GOT3 (cell line): ENCODE measurements at places on chromosomes 12 and 14.

DNA sequence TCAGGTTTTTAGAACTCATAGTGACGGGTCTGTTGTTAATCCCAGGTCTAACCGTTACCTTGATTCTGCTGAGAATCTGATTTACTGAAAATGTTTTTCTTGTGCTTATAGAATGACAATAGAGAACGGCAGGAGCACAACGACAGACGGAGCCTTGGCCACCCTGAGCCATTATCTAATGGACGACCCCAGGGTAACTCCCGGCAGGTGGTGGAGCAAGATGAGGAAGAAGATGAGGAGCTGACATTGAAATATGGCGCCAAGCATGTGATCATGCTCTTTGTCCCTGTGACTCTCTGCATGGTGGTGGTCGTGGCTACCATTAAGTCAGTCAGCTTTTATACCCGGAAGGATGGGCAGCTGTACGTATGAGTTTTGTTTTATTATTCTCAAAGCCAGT, 34.4 kb downstream of the PSEN1 start:
- DNase-seq: no peak

GRCh38 chr12:113238309-113238708, 17.0 kb downstream of the TPCN1 start:
- DNase-seq: no peak

- no peak for DNase-seq
Observed at GRCh38 chr14:101948666-101949216, 15.6 kb upstream of the DYNC1H1 start.

- no peak for DNase-seq
Observed at GRCh38 chr12:66915306-66915904, 236.5 kb upstream of the GRIP1 start.

DNA sequence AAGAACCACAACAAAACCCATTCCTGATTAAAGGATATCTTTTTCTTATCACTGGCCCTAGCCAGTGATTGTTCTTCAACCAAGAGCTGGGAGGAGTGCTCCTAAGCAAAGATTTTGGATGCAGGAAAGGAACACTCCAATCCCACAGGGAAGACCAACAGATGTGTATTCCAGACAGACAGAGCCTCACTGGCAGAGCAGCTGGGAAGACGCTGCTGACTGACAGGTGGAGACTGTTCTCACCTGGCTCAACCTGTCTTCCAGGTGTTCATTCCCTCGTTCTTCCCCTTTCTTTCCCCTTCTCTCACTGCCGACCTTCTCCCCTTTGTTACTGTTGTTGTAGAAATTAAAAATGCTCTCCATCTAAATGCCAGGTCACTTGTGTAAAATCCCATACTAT, 89.7 kb upstream of the CCDC198 start:
- DNase-seq: no peak

DNA sequence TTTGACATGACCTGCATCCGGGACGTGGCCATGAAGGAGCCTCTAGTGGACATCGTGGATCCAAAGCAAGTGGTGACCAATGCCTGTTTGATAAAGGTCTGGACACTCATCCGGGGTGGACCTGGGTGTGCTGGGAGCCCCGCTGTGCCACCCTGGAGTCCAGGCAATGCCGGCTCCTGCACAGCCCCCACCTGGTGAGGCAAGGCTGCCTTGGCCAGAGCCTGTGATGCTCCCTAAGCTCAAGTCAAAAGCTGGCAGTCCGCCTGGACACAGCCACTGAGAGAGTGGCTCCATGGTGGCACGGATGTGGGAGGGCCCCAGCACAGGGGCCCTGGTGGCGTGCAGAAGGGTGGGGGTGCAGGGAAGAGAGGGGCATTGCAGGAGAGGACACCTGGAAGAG, 85.9 kb downstream of the PRMT8 start:
- no peak for DNase-seq

DNA sequence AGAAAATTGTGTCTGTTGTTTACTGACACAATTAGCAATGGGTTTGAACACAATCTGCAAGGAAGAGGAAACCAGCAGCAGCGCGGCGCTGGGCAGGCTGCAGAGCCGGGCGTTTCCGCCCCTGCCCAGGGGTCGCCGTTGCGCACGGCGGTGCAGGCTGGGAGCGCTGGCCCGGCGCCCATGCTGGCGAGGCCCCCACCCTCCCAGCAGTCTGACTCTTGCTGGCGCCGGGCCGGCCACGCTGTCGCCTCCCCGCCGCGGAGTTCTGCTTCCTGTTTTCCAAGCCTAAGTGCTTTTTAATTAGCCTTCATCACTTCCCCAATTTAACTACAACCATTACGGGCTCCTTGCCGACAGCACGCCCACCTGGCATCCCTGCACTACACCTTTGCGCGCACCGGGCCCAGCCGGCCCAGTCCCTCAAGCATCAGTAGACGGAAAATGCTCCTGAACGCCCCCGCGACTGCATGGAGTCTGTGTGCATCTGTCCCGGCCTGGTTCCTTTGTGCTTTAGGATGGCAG, 212.1 kb downstream of the GXYLT1 start:
- no peak for DNase-seq

GRCh38 chr12:105443802-105444652, 113.5 kb downstream of the C12orf75 start:
- no peak for DNase-seq

DNA sequence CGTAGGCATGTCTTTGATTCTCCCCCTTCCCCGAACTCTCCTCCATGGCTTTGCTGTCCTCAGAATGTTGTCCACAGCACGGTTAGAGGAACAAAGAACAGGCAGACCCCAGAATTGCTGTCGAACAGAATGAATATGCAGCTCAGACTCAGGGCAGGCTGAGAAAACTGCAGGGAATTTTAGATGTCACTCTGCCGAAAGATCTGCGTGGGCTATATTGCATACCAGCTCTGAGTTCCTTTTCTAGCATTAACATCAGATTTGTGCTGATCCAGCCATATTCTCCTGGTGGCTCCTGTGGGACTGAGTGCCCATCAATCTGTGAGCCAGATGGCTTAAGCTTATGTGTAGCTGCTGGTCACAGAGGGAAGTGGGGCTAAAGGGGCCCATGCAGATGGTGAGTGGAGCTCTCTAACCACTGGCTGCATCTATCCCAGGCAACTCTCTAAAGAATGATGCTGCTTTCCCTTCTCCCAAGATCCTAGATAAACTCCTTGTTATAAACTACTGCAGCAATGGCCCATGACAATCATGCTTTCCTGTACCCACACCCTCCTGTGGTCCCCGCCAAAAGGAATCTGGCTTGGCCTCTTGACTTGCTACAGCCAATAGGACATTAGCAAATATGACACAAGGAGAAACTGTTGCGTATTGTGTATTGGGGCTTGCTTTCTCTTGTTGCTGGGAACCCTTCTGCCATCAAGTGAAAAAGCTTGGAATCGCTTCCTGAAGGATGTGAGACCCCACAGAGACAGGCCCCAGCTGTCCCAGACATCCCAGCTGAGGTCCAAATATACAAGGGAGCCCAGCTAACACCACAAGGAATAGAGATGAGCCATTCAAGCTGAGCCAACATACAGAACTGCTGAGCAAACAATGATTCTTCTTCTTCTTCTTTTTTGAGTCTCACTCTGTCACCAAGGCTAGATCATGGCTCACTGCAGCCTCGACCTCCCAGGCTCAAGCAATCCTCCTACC, 101.3 kb downstream of the FOXN3 start:
- no peak for DNase-seq

DNA sequence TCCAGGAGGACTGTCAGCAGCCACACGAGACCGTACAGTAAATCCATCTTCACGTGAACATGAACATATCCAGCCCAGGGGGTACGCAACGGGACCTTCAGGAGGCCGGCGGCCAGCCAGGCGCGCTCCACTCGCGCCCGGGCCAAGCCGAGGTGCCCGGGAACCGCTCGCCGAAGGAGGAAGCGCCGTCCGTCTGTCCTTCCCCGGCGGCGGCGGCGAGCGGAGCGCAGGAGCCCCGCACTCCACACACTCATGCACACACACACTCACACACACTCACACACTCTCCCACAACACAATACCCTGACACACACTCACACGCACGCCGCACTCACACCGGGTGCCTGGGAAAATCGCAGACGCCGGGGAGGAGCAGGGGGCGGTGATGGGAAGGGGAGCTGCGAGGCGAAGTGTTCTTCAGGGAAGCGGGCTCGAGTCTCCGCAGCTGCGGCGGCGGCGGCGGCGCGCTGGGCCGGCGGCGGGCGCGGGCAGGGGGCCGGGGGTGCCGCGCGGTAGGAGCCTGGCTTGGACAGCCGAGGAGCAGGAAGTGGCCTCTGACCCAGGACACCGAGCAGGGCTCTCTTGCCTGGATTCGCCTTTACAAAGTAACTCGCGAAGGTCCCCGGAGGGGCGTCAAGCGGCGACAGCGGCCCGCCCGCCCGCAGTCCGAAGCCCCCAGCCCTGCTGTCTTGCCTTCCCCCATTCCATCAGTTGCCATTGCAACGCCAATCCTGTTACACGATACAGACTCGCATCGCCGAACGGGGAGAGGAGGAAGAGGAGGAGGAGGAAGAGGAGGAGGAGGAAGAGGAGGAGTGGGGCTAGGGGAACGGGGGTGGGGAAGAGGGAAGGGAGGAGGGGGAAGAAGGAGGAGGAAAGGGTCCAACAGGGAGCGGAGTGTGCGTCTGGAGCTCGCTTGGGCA, 601 bp downstream of the MDGA2 start:
- no peak for DNase-seq

DNA sequence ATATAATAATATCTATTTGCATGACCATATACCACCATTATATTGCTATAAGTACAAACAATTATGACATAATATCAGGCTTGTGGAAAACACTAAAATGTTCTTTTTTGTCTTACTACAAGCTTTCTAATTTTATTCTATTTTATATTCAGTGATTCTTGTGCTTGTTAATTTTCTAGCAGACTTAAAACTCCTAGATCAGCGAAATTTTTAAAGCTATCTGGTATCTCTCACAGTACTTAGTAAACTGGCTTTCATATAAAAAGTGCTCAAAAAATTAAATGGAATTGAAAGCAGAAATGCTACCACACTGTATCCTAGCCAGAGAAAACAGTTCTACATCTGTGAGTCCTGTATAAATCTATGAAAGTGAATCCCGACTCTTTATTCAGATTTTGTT, 105.3 kb downstream of the PAX9 start:
- DNase-seq: no peak

DNA sequence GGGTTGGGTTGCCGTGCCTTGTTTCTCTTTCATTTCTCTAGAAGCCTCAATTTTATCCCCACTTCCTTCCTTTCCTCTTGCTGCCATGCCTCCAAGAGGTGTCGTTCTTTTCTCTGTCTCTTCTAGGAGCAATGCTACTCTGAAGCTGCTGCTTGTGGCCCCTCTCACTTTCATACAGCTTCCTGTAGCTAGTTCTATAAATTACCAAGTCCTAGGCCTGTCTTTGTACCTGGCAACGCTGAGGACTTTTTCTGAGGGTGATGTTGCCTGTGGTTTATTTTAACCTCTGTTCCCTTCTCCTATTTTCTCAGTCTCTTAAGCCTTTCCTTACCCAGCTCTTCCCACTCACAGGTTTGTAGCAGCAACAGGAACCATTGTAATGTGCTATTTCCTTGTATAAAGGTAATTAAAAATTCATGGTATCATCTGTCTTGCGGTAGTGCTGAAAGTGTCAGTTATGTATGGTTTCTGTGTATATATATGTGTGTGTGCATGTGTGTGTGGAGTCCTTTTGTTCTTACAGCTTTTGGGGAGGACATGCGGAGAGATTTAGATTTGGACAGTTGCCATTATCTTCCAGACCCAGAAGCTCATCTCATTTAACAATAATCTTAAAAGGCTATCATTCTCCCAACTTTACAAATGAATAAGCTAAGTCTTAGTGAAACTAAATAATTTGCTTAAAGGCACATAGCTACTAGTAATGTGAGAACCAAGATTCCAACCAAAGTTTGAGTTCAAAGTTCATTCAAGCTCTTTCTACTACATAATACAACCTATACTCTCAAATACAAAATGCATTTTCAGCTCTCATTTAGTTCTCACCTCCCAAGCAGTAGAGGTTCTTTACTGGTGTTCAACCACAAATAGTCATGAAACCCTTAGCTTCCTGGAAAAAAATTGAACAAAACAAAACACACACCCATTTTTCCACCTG, 43.8 kb downstream of the DDHD1 start:
- DNase-seq: no peak

GRCh38 chr14:95233702-95234241, 76.4 kb upstream of the DICER1 start:
- no peak for DNase-seq

DNA sequence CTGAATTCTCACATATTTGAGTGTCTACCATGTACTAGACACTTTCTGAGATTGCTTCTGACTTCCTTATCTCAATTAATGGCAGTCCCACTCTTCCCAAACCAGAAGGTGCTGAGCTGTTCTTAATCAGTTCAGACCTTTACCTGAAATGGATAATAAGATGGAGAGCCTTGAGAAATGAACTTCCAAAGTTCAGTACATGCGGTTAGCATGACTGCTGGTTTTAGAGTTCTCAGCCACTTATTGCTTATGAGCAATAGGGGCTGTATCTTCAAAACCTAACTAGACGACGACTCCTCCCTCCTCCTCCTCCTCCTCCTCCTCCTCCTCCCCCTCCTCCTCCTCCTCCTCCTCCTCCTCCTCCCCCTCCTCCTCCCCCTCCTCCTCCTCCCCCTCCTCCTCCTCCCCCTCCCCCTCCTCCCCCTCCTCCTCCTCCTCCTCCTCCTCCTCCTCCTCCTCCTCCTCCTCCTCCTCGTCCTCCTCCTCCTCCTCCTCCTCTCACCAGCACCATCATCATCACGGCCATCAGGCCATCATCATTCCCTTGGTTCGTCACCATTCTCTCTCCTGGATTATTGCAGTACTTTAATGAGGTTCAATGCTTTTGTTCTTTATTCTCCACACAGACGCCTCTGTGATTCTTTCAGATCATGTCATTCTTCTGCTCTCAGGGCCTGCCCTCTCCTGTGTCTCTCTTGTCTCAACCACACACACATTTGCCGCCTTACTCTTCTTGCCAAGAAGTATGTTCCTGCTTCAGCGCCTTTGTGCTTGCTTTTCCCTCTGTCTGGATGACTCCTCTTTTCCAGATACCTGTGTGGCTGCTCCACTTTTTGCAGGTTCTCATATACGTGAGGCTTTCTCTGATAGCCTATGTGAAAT, 2.7 kb downstream of the PCNX1 start:
- no peak for DNase-seq

DNA sequence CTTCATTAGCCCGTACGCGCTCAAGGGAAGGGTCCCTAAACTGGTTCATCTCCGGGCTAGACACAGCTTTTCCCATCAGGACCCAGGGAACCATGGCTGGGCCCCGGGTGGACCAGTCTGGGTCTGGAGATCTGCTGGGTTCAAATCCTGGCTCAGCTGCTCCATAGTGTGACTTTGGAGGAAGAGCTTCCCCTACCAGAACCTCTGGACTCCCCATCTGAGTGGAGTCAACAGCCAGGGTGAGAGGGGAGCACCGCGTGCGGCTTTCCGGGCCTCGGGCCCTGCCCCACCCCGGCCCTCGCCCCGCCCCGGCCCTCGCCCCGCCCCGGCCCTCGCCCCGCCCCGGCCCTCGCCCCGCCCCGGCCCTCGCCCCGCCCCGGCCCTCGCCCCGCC, 41.2 kb downstream of the BEGAIN start:
- DNase-seq: no peak

DNA sequence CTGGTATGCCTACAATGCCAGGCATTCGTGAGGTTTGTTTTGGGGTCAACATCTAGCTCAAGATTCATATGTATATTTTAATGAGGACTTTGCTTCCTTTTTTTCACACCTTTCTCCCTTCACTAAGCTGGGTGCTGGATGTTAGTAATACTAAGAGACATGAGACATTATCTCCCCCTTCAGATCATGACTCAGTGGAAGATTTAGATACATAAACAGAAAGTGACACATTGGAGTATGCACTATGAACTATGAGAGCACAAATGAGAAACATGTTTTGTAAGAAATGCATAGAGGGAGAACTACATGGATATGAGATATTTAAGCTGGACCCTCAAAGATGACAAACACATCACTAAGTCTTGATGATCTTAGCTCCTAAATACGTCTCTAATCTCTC, 286.3 kb downstream of the RPAP3 start:
- no peak for DNase-seq

- DNase-seq: no peak
Observed at GRCh38 chr14:104206281-104206904, 68.0 kb downstream of the KIF26A start.
